Kidney epithelial cell (primary cell): ENCODE measurements at places on chromosomes 4 and X.

DNA sequence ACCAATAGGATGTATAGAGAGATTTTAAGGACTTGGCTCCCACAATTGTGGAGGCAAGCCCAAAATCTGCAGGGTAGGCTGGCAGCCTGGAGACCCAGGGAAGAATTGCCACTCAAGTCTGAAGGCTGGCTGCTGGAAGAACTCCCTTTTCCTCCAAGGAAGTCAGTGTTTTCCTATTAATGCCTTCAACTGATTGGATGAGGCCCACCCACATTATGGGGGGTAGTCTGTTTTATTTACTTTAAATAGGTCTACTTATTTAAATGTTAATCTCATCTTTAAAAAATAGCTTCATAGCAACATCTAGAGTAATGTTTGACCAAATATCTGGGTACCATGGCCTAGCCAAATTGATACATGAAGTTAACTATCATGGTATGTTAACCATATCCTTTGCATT lies 18.7 kb downstream of the LSM6 start:
- no peak for DNase-seq

DNA sequence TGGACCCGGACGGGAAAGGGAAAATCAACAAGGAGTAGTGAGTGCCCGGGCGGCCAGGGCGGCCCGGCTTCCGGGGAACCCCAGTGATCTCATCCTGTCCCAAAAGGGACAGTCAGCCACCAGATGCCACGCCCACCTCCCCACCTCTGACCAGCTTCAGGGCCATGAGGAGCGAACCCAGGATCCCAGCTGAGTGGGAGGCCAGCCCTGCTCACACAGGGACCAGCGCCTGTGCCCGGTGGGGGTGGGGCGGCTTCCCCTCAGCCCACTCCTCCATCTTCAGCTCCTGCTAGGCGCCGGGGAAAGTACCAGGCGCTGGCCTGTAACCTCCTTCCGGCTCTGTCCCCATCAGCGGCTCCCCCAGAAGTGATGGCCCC lies 6.2 kb downstream of the MYL5 start:
- DNase-seq, result no peak

DNA sequence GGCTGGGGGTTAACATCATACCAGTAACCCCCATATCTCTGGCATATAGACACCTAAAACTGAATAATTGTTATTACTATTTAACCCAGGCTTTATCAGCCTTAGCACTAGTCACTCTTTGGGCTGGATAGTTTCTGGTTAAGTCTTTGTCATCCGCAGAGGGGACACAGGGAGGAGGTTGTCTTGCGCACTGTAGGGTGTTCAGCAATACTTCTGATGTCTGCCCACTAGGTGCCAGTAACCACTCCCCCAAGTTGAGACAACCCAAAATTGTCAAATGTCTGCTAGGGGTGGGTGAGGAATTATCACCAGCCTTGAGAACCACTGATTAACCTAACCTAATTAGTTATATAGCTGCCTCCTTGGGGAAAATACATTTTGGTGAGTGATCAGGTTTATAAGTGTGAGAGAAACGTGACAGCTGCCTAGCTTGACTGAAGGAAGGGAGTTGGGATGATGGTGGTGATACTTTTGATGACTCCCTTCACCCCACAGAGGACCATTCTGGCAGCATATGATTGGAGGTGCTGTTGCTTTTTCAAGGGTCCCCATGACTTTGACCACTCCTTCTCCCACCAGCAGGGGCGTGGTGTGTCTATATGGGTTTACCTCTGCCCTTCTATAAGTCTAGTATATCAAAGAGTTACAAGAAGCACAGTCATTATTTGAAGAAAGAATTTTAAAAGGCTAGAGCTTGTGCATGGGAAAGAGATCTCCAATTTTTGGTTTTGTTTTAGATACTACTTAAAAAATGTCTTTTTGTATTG lies 140.9 kb downstream of the STIM2 start:
- DNase-seq, result no peak

- no peak for DNase-seq
Observed at GRCh38 chr4:101967697-101968346, 177.3 kb downstream of the BANK1 start.

DNA sequence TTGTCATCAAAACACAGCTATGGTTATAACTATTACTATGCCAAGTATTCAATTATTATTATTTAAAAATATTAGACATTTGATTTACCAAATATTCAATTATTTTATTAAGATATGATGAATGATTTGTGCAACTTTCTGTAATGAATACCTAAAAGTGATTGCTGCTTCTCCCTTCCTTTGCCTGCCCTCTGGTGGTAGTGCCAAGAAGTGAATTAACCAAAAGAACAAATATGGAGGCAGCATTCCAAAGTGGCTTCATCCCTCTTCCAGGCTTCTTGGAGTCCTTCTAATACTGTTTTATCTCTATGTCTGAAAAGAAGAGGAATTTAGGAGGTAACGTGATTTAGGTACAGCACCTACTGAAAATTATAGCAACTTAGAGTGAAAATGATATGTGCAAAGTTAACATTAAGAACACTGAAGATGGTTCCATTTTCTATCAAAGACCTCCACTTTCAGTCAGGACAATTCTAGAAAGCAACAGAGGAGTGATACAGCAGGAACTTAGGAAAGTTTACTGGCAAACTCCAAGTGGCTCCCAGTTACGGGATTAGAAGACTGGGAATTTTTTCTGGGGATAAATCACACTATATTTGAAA lies 43.0 kb downstream of the ENPEP start:
- no peak for DNase-seq

DNA sequence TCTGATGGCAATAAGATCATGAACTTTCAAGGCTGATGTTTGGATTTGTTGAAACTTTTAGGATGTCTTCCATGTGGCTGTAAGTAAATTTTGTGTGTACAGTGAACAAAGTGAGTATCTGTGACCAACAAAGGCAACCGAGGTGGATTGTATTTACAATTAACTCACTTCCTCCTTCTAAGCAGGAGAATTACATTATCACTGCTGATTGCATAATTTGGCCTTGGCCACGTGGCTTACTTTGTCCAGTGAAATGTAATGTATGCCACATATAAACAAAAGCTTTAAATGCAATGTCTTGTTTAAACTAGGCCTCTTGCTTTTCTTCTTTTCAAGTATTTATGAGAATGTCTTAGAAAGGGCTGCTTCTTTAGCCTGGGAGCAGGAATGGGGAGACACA lies 66.3 kb upstream of the MAD2L1 start:
- DNase-seq, result no peak

- DNase-seq, result no peak
Observed at GRCh38 chr4:185810746-185811508, 1.1 kb downstream of the SORBS2 start.

- no peak for DNase-seq
Observed at GRCh38 chrX:112834031-112834845, 6.4 kb downstream of the AMOT start.

DNA sequence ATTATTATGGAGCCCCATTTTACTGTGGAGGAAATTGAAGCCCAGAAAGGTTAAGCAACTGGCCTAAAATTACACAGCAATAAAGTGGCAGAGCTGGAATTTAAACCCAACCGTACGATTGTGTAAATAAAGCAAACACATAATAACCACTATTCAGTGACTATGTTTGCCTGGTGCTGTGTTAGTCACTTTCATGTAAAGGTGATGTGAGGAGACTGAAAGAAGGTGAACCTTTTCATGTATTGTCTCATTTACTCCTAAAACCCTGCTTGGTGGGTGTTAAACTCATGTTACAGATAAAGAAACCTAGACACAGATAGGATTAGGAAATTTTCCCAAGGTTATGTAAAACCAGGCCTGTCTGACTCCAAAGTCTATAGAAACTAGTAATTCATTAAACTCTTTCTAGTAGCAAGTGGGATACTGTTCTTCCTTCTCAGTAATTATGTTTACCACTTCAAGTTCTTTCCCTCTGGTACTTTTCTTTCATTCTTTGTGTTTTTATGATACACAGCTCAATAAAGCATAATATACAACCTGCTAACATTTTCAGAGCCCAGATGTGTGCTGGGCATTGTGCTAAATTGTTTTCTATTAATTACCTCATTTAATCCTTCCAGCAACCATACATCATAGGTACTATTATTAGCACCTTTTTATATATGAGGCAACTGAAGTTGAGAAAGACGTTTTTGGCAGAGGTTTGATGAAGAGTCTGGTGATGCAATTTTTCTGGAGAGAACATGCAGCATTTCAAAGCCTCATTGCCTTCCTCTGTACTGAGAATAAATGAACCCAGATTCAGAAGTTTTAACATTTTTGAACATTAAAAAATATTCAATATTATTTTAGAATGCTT lies 202.7 kb downstream of the SPRY1 start:
- DNase-seq, result no peak

GRCh38 chr4:113773756-113774155 lies 12.2 kb upstream of the CAMK2D start:
- DNase-seq, result no peak
